ENCODE measurements at places on chromosomes 6 and 20. TPM values are rescaled to one million over a fixed set of nuclear protein-coding genes. Genes with fewer than 3 reads are reported as not detected.

C20orf202 gene
- total RNA-seq = not detected

MBOAT1 gene
- 7.0 TPM for total RNA-seq

C4A gene
- total RNA-seq = 2.7 TPM

FRMD1 gene
- total RNA-seq = not detected

SIM1 gene
- total RNA-seq = not detected

TBXT gene
- total RNA-seq = not detected

DBNDD2 gene
- total RNA-seq = 12.8 TPM

AVP gene
- total RNA-seq = not detected

GLYATL3 gene
- not detected for total RNA-seq

C6orf58 gene
- total RNA-seq = not detected

RNF144B gene
- 1.3 TPM for total RNA-seq

ZC3H12D gene
- total RNA-seq = under 0.01 TPM

STX11 gene
- total RNA-seq = 1.2 TPM

SNX5 gene
- 126 TPM for total RNA-seq

C20orf96 gene
- 2.8 TPM for total RNA-seq

SLC17A1 gene
- not detected for total RNA-seq

HCK gene
- not detected for total RNA-seq

PNLDC1 gene
- total RNA-seq = not detected

ZC2HC1B gene
- total RNA-seq = not detected

HLA-DMB gene
- not detected for total RNA-seq

PGC gene
- not detected for total RNA-seq

SYCP2 gene
- under 0.01 TPM for total RNA-seq

BPIFB4 gene
- total RNA-seq = not detected

MCCD1 gene
- total RNA-seq = not detected

RXRB gene
- total RNA-seq = 23.2 TPM

ADGRB3 gene
- 0.17 TPM for total RNA-seq

MLN gene
- total RNA-seq = not detected

MUC21 gene
- total RNA-seq = not detected

IL20RA gene
- 0.45 TPM for total RNA-seq

SSTR4 gene
- not detected for total RNA-seq

CCN6 gene
- total RNA-seq = not detected

PKHD1 gene
- total RNA-seq = not detected

GATA5 gene
- not detected for total RNA-seq

BPIFB1 gene
- not detected for total RNA-seq

CD93 gene
- not detected for total RNA-seq

MEP1A gene
- total RNA-seq = not detected

TAPBP gene
- 65.1 TPM for total RNA-seq

VGLL2 gene
- not detected for total RNA-seq

BMP7 gene
- not detected for total RNA-seq

C20orf173 gene
- not detected for total RNA-seq

SPDEF gene
- total RNA-seq = not detected

DCDC2 gene
- total RNA-seq = not detected

PRDM13 gene
- total RNA-seq = not detected

ABHD16B gene
- not detected for total RNA-seq

SYS1 gene
- 29.1 TPM for total RNA-seq

CLDN20 gene
- not detected for total RNA-seq

PRR18 gene
- not detected for total RNA-seq

NANP gene
- 5.5 TPM for total RNA-seq
